ENCODE measurements at places on chromosomes 13 and 19. TPM values are rescaled to one million over a fixed set of nuclear protein-coding genes. Genes with fewer than 3 reads are reported as not detected.
A peak's percentile ranks its signal among the peaks of the same experiment; 100 is the strongest.

DNA sequence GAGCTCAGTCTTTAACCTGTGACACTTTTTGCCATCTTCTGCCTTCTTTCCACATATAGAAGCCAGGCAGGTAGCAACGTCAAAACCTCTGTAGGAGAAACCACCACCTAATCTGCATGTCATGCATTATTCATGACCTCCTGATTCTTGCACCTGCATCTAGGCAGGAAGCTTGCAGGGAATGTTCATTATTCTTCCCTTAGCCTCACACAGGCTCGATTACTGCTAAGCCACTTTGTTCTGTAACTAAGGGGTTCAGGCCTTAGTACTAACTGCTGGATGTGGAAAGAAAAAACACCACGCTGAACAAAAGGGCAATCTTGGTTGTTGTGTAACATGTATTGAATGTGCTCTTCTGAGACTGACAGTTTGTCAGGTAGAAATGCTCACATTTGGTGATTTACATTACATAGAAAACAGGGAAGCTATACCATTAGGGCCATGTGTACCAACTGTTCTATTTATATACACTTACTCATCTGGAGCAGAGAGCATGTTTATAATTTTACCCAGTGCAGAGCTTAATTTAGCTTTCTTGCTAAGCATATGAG is 366.9 kb downstream of the KLF12 start:
- no peak for DNase-seq

DNA sequence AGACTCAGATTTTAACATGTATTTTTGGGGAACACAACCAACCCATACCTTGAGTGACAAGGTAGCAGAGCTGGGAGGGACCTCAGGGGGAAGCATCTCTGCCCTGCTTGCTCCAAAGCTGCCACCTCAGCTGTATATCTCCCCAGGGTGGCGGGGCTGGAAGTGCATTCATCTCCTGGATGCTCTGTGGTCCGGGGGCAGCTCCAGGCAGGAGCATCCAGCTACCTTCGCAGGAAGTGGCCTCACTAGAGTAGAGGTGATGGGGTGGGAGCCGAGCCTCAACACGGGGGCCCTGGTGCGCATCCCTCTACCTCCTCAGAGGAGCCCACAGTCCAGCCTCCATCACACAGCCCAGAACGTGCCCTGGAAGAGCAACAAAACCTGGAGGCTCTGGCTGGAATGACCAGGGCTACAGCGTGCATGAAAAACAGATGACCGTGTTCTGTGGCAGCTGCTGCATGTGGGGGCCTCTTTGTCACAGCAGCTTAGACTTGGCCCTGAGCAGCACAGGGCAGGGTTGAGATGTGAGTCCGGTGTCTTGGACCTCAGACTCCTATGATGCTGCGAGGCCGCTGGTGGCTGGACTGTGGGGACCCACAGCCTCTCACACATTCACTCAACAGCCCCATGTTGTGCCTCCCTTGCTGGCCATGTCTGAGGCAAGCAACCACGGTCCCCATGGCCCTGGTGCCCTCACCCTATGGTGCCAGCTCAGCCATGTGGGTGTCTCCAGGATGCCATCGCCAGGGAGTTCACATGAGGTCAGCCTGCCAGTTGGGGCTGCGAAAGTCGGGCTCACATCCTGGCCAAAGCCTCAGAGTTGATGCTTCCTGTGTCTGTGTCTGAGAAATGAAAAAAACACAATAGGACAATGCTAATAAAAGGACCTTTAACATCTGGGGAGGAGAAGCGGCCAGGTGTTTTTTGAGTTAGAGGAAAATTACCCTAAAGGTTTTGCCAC is 17.1 kb upstream of the GAS6 start:
- no peak for DNase-seq

GRCh38 chr19:42185277-42185676 is 32.2 kb downstream of the DEDD2 start:
- peak; percentile 33 for DNase-seq

DNA sequence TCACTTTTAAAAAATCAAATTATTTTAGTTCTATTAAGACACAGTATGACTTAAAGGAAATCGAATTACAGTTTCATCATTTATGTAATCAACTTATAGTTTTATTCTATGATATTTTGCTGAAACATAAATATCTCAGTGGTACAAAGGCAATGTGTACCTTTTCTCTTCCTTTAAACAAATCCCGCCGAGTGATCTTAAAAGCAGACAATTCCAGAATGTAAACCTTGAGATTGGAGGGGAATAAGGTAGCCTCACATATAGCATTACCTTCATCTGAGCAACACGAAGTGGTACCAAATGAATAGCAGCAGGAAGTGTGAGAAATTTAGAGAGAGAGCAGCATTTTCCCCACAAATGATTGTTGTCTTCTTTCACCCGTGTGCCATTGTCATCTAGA is 842.2 kb upstream of the GPC6 start:
- no peak for DNase-seq

The SCGB2B2 gene
- polyA plus RNA-seq, result 0.49 TPM

The PSMC4 gene
- 83.9 TPM for polyA plus RNA-seq

The ZNF491 gene
- 1.1 TPM for polyA plus RNA-seq

The PEAK3 gene
- 7.4 TPM for polyA plus RNA-seq

Measured in lung (tissue), 17 donors.